ENCODE measurements at places on chromosomes 7 and 10. TPM values are rescaled to one million over a fixed set of nuclear protein-coding genes. Genes with fewer than 3 reads are reported as not detected.

DNA sequence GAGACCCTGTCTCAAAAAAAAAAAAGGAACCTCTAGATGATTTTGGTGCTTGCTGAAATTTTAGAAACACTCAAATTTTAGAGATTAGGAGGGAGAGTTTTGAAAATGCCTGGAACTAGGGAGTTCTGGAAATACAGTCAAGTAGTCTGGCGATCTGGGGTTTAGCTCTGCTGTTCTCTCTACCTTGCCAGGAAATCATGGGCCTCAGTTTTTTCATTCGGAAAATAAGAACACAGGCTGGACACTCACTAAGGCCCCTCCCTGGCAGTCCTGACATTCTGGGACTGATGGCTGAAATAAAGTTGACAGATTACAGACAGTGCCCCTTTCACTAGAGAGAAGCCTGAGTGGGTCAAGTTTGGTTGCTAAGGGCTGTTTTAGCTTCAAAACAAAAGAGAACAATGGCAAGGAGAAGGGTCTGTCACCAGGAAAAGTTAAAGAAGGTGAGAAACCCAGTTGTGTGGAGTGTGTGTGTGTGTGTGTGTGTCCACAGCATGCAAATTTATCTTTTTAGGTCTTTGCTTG, 25.0 kb upstream of the CALN1 start:
- DNase-seq: no peak
- no peaks in the 10 kb centered on the region for H3K4me1 ChIP-seq
- no peak overlapping the region for H3K4me3 ChIP-seq
- H3K36me3 ChIP-seq: no peaks in the 10 kb centered on the region

Gene AKR1C2
- 24.9 TPM for total RNA-seq

Gene RASSF4
- 44.2 TPM for total RNA-seq

Gene GPR37
- total RNA-seq: 2.8 TPM

DNA sequence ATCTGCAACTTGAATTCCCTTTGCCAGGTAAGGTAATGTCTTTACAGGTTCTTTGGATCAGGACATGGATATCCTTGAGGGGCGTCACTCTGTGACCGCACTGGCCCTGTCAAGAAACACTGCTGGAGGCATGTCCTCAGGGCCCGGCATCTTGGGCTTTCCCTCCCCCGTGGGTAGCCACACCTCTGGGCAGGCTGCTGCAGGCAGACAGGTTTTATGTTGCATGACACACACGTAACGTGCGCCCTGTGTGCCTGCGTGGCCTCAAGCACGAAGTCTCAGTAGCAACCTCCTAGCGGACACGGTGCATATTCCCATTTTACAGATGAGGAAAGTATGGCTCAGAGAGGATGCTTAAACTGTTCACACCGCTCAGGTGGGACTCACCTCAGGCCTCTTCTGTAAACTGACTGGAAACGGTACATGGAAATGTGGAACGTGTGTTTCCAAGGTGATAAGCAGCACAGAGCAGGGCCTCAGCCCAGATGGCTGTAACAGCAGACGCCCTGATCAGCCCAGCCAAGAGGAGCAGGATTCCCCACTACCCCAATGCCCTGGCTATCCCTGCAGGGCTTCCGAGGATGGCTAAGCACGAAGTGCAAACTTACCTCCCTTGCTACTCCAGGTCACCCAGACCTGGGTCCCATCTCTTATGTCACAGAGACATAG, 553.6 kb downstream of the TCERG1L start:
- no peak for DNase-seq
- H3K27me3 ChIP-seq: no peaks in the 10 kb centered on the region
- no peak overlapping the region for H3K4me3 ChIP-seq
- H3K27ac ChIP-seq: no peak overlapping the region
- H3K36me3 ChIP-seq: no peaks in the 10 kb centered on the region

- DNase-seq: peak; percentile 81
- H3K27me3 ChIP-seq: no peaks in the 10 kb centered on the region
- peaks cover 41% of the 10 kb centered on the region for H3K4me1 ChIP-seq
- H3K4me3 ChIP-seq: no peak overlapping the region
- no peaks in the 10 kb centered on the region for H3K36me3 ChIP-seq
Observed at GRCh38 chr7:2440608-2441245, 35.5 kb downstream of the GRIFIN start.

Gene AKR1C4
- not detected for total RNA-seq

GRCh38 chr10:110851020-110851612, 20.6 kb upstream of the PDCD4 start:
- no peak for DNase-seq
- H3K4me3 ChIP-seq: no peak overlapping the region
- no peaks in the 10 kb centered on the region for H3K4me1 ChIP-seq
- no peak overlapping the region for H3K27ac ChIP-seq
- no peaks in the 10 kb centered on the region for H3K27me3 ChIP-seq

DNA sequence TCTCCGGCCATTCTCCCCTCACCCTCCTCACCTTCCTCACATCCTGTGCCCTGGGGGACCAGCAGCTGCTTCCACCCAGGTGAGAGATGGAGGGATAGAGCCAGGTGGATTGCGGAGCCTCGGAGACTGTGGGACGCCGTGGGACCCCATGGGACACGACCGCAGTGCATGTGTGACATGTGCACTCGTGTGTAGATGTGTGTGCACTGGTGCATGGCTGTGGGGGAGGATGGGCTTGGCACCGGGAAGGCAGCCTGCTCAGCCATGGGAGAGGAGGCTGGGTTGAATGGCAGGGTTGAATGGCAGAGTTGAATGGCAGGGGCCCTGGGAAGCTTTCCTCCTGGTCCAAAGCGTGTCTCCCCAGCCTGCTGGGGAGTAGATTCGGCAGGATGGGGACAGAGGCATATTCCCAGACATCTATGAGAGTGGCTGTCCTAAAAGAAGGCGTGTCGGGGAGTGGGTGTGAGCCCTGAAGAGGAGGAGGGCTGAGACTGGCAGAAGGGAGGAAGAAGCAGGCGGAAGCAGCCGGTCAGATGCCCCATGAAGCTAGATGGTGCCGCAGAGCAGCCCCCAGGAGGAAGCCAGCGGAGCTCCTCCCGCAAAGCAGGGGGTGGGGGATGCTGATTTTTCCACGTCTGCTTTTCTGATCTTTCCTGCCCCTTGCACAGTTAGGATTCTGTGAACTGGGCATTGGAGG, 815 bp downstream of the GIMAP8 start:
- H3K27ac ChIP-seq: peak overlapping the region; percentile 90
- peaks cover 30% of the 10 kb centered on the region for H3K4me1 ChIP-seq
- H3K36me3 ChIP-seq: peaks cover 4% of the 10 kb centered on the region
- DNase-seq: peak; percentile 81

Measured in upper lobe of left lung (tissue), 6 donors.